ENCODE measurements at places on chromosomes 7 and 10.

DNA sequence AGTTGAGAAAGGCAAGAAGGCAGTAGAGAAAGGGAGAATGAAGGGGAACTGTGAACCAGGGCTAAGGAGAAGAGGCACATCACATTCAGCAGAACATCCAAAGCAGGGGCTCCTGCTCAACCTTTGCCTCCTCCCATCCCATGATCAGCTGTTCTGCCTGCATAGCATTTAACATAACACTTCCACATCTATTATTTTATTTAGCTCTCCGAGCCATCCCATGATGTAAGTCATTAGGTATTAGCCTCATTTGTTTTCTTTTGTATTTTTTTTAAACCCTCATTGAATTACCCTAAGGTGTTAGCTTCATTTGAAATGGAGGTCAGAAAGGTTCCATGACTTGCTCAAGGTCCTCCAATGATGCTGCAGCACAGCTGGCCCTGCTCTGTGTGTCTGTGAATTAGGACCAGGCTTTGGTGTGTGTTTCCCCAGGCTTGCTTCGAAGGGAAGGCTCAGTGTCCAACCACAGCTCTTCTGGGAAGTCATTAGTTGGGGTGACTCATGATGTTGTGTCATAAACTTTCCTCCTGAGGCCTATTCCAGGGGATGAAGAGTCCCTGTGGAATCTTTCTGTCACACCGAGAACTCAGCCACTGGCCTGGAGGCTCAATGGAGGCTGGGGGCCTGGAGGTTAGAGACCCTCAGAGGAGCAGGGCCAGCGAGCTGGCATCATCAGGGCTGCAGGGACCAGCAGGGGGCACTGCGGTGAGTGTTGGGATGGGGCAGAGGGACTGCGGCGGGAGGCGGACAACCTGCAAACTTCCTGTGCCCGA is 16.5 kb downstream of the NPFFR1 start:
- peak; percentile 71 for DNase-seq

GRCh38 chr10:111954386-111954785 is 229.2 kb downstream of the GPAM start:
- no peak for DNase-seq

- DNase-seq, result no peak
Measured at GRCh38 chr10:16392531-16393069, 44.2 kb upstream of the PTER start.

- no peak for DNase-seq
Measured at GRCh38 chr10:36423821-36424248, 701.6 kb upstream of the ANKRD30A start.

DNA sequence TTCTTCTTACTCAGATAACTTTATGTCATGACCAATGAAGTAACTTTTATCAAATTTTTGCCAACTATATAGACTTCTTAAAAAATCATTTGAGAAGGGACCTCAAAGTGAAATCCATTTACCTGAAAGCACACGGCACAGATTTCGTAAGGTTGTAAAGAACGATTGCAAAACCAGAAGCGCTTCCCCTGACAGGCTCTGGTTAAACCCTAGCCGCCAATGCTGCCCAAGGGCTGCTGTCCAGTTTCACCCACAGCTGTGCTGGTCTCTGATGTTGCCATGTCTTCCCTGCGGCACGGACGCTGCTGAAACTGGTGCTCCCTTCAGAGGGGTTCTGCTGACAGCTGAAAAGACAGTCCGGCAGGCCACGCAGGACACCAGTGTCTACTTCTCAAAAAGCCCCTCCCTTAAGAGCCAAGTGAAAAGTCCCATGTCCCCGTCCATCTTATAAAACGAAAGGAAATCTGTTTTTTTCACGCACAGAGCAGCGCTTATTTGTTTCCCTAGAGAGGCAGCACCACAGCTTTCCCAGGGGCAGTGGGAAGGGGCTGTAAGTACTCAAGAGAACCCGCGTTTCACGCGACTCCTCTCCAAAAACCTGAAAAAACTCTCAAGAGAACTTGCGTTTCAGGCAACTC is 32.5 kb downstream of the GNA12 start:
- DNase-seq, result no peak

GRCh38 chr10:11521860-11522259 is 89.6 kb downstream of the USP6NL start:
- no peak for DNase-seq

DNA sequence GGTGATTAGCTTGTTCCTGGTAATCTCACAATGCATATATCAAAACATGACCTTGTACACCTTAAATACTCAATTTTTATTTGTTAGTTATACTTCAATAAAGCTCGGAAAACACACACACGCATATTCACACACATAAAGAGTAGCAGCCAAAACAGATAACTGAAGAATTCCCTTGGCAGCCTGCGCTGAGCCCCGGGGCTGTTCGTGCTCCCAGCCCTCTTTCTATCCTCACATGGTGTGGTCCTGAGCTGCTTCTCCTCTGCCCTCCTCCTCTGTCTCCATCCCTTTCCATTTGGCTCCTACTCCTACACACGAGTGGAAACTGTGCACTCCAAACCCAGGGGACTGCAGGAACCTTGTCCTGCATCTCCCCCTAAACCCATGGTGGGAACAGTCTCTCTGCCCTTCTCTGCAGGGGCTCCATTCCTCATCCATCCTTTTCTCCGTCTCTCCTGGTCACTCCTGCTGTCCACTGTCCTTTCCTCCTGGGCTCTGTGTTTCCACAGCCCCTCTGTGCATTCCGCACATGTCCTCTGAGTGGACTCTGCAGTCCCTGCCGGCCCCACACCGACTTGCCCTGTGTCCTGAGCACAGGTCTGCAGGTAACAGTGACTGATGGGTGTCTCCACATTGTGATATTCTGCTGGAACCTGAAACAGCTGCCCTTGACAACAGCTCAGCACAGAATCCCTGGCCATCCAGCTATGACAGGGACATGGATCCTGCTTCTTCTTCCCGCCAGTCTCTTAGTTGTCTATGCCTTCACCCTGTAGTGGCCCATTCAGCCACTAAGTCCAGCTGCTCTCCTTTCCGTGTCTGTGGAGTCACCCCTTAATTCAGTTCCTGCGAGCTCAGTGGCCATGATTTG is 216.8 kb upstream of the ZNF32 start:
- DNase-seq, result peak; percentile 55

DNA sequence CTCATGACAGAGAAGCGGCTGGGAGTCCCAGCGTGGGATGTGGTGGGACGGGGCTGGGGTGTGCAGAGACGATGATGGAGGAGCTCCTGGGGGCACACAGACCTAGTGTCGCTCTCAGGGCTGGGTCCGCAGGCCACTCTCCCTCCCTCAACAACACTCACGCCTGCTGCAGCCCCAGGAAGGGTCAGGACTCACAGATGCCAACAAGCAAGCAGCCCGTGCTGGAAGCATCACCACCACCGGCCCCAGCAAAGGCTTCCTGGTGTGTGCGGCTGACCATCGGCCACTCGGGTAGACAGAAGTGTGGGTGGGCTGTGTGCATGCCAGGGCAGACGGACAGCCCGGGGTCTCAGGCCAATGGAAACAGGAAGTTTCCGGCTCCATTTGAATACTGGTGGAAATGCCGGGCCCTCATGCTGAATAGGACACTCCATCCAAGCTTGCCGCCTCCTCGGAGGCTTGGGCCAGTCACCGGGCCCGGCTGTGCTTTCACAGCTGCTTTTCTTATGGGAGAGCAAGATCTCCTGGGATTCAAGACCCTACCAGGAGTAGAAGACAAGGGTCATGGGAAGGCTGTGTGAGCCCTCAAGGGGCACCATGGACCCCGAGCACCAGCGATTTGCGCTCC is 178.1 kb downstream of the ELFN1 start:
- DNase-seq, result no peak

DNA sequence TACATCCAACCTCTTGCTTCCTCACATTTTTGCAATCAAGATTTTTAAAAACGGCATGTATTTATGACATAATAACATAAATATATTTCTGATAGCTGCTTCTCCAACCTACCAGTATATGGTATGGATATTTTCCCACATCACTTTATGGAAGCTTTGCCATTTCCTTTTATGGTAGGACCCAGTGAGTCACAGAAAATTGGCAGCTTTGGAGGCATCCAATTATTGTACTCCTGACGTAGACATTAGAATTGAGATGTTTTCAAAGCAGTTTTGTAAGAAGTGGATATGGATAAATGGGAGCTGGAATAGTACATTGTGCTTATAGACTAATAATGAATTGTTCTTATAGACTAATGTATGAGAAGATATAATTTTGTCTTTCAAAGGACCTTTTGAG is 23.8 kb upstream of the BICC1 start:
- no peak for DNase-seq

GRCh38 chr10:123160311-123160980 is 6.2 kb downstream of the BUB3 start:
- DNase-seq, result no peak

GRCh38 chr10:44818041-44818649 is 93.0 kb upstream of the TMEM72 start:
- no peak for DNase-seq

- no peak for DNase-seq
Measured at GRCh38 chr10:21047511-21047910, 150.4 kb upstream of the NEBL start.

GRCh38 chr7:154672659-154673415 is 330.1 kb downstream of the PAXIP1 start:
- no peak for DNase-seq

GRCh38 chr10:81696609-81697388 is 178.2 kb upstream of the NRG3 start:
- no peak for DNase-seq

DNA sequence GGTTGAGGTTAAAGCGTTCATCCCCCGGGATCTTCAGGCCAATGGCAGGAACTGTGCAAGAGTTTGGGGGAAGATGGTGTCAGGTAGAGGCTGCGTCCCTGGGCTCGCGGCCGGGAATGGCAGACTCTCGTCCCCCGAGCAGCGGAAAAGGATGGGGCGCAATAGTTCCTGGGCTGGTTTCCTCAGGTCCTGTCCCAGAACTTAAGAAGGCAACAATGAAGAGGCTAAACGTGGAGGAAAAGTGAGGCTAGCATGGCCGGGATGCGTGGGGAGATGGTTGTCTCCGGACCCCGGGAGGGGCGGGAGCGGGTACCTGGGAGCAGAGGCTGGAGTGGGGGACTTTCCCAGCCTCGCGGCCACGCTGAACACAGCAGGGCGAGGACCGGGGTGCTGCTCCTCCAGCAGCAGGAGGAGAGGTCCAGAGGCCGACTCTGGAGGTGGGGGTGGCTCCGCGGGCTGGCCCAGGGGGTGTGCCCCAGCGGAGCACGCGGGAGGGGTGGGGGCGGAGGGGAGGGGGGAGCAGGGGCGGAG is 882 bp downstream of the IRF5 start:
- no peak for DNase-seq

GRCh38 chr10:133072196-133072595 is 15.5 kb upstream of the ADGRA1 start:
- DNase-seq, result no peak

GRCh38 chr7:143013893-143014292 is 13.0 kb downstream of the OR9A2 start:
- no peak for DNase-seq

DNA sequence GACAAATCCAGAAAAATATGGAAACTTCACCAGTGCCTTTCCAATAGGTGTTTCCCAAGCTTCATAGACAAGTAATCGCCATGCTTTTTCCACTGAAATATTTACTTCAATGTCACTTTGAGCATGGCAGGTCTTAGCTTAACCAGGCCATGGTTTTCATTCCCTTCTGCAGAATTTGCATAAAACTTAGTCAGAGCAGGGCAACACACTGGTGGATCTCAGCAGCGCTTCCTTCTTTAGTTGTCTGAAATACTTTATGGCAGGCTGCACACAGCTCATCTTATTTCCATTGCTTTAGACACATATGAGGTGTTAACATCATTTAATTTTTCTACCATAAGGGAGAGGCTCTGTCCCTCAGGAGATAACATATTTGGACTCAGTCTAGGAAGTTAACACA is 102.9 kb upstream of the AHR start:
- no peak for DNase-seq

DNA sequence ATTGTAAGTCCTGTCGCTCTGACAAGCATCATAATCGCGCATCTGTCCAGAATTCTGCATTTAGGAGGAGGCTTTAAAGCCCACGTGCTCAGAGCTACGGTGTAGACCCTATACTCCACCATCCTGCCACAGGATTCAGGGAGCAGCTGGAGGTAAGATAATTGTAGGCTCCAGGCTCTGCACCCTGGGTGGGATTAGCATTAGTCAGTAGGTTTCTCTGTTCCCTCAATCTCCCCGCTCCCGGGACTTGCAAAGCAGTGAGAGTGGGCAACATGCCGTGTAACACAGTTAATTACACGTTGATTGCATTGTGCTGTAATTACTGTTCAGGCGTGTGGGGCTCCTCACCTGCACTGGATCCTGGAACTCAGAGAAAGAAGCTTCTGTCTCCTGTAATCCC is 89.3 kb upstream of the CUX1 start:
- no peak for DNase-seq

DNA sequence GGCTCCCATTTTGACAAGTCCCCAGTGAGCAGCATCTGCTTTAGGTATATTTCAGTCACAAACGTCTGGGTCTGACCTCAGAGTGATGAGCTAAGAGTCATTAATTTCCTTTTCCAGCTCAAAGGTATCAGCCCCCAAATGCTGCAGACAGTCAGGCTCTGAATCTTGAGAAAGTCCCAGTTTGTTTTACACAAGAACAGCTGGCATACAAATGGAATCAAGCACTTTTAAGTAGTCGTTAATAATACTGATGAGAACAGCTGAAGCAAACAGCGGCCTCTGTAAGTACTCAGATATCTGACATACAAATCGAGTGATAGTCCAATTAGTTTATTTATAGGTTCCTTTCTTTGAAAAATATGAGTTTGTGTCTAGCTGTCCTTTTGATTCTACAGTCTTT is 49.4 kb upstream of the MSRB2 start:
- no peak for DNase-seq

DNA sequence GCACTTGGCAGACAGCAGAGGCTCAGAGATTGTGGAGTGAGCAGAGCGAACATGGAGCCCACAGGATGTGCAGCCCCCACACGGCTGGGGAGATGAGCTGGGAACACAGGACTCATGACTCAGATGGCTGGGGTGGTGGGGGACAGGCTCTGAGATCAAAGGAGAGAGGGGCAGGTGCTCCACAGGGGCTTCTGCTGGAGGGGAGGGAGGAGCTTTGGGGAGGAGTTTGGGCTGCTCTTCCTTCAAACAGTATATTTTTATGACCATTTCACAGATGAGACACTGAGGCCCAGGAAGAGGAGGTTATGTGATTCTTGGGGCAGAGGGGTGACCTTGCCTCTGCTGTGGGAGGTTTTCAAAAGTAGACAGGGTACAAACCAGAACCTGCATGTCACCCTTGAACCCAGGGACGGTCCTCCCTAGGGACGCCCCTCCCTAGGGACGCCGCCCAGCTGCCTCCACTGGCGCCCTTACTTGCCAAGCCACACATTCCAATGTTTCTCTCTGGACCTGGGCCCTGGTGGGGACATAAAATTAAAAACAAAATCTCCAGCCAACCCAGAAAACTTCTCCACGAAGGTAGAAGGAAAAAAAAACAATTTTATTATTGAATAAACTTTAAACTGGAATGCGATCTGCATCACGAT is 981 bp upstream of the CRYGN start:
- peak; percentile 76 for DNase-seq

- peak; percentile 55 for DNase-seq
Measured at GRCh38 chr7:44286182-44286617, 39.2 kb downstream of the CAMK2B start.

GRCh38 chr7:93150200-93150835 is 2.1 kb upstream of the SAMD9L start:
- DNase-seq, result no peak
